GM23338 (cell line): ENCODE measurements at places on chromosomes 7 and 10. TPM values are rescaled to one million over a fixed set of nuclear protein-coding genes. Genes with fewer than 3 reads are reported as not detected.

The UPK3B gene
- 3.3 and 3.8 TPM in 2 replicates for polyA plus RNA-seq

The WDR86 gene
- polyA plus RNA-seq = 7.1 and 9.1 TPM in 2 replicates

The OGDHL gene
- polyA plus RNA-seq = 7.2 and 8.3 TPM in 2 replicates

The STMP1 gene
- 71.8 and 78.4 TPM in 2 replicates for polyA plus RNA-seq

The ARF5 gene
- polyA plus RNA-seq = 201 and 206 TPM in 2 replicates

The UCMA gene
- 16.7 and 18.7 TPM in 2 replicates for polyA plus RNA-seq

The DNMBP gene
- polyA plus RNA-seq = 13.4 and 13.5 TPM in 2 replicates

The TEX36 gene
- polyA plus RNA-seq = not detected in 2 replicates

The ELOVL3 gene
- polyA plus RNA-seq = 0.31 TPM in 1 of 2 replicates, not detected in the other

The NAT16 gene
- polyA plus RNA-seq = 0.31 and 0.57 TPM in 2 replicates

The GCK gene
- 6.1 and 7.7 TPM in 2 replicates for polyA plus RNA-seq

The GIMAP2 gene
- not detected in 2 replicates for polyA plus RNA-seq

The SNX10 gene
- 13.8 and 15.8 TPM in 2 replicates for polyA plus RNA-seq

The TSPAN13 gene
- polyA plus RNA-seq = 40.9 and 42.5 TPM in 2 replicates

The SPDYE18 gene
- polyA plus RNA-seq = 0.70 and 1.0 TPM in 2 replicates

The SPDYE1 gene
- polyA plus RNA-seq = 1.4 and 1.6 TPM in 2 replicates

The AKR1D1 gene
- polyA plus RNA-seq = not detected in 2 replicates

The MSRB2 gene
- 33.7 and 34.6 TPM in 2 replicates for polyA plus RNA-seq

The LRRC4 gene
- 1.7 and 1.9 TPM in 2 replicates for polyA plus RNA-seq
